ENCODE measurements at places on chromosomes 7 and 10. TPM values are rescaled to one million over a fixed set of nuclear protein-coding genes. Genes with fewer than 3 reads are reported as not detected.

- DNase-seq: no peak
Observed at GRCh38 chr10:118501171-118501570, 94.3 kb downstream of the PRLHR start.

- peak; percentile 95 for DNase-seq
Observed at GRCh38 chr7:116354171-116354545, 143.8 kb downstream of the TES start.

GRCh38 chr10:49068209-49068608 is 47.1 kb downstream of the VSTM4 start:
- DNase-seq: no peak

GRCh38 chr10:36341471-36341870 is 699.4 kb upstream of the FZD8 start:
- no peak for DNase-seq

- DNase-seq: peak; percentile 2
Observed at GRCh38 chr7:110839866-110840265, 251.1 kb upstream of the LRRN3 start.

DNA sequence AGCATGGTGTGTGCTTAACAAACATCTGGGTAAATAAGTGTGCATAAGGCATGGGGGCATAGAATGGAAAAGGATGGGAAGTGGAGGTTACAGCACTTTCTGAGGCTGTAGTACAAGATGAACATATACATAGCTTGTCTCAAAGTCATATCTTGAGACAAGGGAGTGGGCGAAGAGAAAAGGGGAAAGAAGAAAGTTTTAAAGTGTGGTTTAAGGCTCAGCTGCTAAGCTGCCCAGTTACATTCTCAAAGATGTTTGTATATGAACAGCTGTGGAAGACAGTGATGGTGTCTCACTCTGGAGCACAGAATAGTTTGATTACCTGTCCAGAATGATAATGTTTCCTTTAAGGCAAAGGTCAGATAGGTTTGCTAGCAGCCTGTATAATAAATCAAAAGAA is 61.9 kb upstream of the LANCL2 start:
- no peak for DNase-seq

DNA sequence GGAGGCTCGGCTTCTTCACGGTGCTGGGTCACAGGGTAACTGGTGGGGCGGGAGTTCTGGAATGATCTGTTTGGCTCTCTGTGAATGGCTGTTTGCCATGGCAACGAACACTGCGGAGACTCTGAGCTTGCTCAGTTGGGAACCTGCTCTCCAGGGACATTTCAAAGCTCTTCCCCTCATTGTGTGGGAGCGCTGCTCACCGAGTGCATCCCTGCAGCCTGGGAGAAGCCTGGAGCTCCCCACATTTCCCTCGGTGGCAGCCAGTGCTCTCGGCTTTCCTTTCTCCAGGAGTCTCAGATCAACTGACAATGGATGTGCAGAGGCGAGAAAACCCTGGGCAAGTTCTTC is 57.6 kb upstream of the CACUL1 start:
- no peak for DNase-seq

GRCh38 chr10:91987397-91988037 is 63.9 kb downstream of the BTAF1 start:
- no peak for DNase-seq

GRCh38 chr7:156654511-156655234 is 14.1 kb downstream of the RNF32 start:
- DNase-seq: no peak

Gene FBXL13
- 2.8 TPM for total RNA-seq

GRCh38 chr7:98651760-98652159 is 34.7 kb downstream of the NPTX2 start:
- DNase-seq: no peak

DNA sequence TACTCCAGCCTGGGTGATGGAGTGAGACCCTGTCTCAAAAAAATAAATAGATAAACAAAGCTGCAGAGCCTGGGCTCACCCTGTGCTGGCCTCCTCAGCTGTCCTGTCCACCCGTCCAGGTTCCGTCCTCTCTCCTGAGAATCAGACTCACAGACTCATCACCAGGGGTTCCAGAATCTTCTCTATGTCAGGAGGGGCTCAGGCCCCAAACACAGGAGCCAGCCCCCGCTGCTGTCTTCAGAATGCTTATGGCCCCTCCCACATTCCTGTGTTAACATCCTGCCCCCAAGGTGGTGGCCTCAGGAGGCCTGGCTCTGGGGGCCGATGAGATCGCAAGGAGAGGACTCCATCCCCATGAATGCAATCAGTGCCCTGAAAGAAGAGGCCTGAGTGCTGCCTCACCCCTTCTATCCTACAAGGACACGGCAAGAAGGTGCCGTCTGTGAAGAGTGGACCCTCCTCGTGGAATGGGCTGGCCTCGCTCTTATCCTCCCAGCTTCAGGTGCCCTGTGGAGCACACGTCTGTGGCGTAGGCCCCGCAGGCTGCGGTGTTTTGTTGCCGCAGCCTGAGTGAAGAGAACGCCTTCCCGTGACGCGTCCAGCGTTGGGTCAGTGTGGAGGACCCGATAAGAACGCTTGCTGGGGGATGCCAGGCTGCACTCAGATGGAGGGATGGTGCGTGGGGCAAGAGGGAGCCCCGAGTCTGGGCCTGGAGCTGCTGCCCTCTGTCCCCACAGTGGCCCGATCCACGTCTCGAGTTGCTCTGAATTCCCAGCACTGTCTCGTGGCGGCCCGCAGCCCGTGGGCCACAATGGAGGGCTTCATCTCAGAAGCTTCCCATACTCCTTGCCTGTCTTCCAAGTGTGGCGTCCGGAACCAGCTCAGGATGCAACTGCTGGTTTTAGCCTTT is 77.1 kb downstream of the INPP5A start:
- DNase-seq: no peak

- DNase-seq: no peak
Observed at GRCh38 chr7:28165961-28166955, 14.3 kb downstream of the JAZF1 start.

Gene MIOS
- 50.0 TPM for total RNA-seq

Gene SPDYE18
- total RNA-seq: 0.59 TPM

GRCh38 chr10:24208661-24209431 is at the start of gene KIAA1217:
Gene KIAA1217 (plus strand): TSS chr10:24209138. CDS start chr10:24209194, 56 bp downstream.
- peak; percentile 84 for DNase-seq

DNA sequence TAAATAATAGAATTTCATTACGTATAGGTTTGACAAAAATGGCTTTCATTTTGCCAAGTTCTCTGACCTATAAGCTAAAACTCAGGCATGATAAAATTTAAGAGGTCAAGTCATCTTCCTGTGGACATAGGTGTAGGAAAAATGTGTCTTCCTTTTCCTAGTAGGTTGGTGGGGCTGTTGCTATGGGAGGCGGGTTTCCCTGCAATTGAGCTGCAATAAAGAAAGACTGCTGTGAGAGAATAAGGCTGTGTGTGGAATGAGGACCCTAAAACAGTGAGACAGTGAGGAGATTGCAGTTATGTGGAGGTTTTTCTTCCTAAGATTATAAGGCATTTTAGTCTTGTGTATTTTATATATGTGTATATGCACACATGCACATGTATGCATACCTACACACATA is 13.0 kb upstream of the SEMA3A start:
- DNase-seq: no peak

Gene PON1
- total RNA-seq: 0.10 TPM

Gene VENTX
- total RNA-seq: 0.20 TPM

DNA sequence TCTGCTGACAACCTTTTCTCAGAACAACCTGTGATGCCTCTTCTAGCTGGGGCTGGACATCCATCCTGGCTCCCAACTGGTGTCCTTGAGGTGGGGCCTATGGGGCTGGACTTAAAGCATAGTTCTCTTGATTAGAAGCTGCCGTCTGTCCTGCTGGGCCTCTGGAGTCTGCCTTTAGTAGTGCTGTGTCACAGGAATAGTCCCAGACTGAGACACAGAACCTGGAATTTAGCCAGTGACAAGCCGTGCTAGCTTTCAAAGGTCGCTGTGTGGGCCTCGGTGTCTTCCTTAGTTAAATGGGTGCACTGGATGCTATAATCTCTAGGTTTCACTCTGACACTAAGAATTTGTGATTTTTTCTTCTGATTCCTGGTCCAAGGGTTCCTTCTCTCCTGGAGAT is 41.2 kb downstream of the GPR141 start:
- DNase-seq: no peak

Gene NXPH1
- total RNA-seq: 0.10 TPM

Gene SYT15B
- total RNA-seq: 0.59 TPM

DNA sequence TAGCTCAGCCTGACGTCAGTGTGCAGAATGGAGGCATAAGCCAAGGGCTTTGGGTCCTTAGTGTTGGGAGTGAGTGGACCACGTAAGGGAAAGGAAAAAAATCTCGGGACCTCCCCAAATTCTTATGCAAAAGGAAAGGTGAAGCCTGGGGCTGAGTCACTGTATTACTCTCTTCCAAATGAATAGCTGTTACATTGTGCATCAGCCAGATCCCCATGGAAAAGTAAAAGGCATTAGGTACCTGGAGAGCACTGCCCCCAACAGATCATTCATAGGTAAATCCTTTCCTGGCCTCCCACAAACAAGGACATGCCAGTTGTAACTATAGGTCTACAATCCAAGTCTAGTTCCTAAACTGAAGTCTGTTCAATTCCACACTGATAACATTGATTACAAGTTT is 170.5 kb downstream of the C1GALT1 start:
- no peak for DNase-seq

Gene PRSS2
- total RNA-seq: not detected

Gene RPEL1
- total RNA-seq: not detected

DNA sequence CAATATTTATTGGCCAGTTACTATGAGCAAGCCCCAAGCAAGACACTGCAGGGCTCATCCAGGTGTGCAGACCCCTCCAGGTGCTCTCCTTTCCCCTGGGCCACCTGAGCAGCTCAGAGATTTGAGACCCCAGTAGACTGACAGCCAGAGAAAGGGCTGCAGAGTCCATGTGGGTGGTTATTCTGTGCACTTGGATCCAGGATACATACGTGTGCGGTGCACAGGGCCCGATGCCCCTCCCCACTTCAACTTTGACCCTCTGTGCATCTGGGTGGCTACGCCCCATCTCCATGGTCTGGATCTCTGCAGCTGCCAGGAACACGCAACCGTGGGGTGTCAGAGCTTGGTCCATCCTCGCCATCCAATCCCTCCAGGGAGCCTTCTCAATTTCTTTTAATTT is 72.9 kb downstream of the MKI67 start:
- DNase-seq: no peak

Gene FOXI2
- 0.20 TPM for total RNA-seq

Gene AKR1C3
- 2.6 TPM for total RNA-seq

Gene OR6V1
- not detected for total RNA-seq

DNA sequence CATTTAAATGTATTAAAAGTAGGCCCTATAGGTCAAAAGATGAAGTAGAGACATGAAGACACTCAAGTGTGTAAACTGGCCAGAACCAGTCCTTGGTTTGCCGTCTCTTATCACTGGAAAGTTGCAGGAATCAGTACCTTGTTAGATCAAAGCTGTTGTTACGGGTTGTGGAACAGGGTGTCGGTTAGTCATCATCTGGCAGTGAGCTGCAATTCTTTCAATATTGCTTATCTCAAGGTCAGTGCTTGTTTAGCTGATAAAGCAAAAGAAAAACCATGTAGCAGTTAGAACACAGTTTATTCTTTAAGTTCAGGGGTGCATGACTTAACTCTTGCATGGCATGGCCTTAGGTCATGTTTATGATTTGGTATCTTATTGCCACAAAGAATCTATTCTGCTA is 10.0 kb upstream of the SLC13A1 start:
- no peak for DNase-seq

Gene NME8
- total RNA-seq: 0.79 TPM

Gene CYP3A4
- 2.6 TPM for total RNA-seq

DNA sequence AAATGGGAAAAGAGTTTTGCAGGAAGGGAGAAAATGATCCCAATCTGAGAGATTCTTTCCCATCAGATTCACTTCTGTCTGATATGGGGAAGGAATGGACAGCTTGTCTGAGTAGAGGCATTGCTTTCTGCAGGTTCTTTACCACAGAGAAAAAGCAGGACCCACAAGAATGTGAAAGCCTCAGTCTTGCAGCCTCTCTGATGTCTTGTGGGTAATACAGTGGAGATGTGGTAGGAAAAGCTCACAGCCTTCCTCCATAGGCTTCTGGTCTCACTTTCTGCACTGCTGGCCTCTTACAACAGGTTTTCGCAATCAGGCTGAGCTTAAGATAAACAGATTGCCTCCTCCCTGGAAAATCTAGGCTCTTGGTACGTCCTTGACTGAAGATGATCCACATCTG is 551 bp downstream of the IFIT1 start:
- peak; percentile 57 for DNase-seq

- DNase-seq: no peak
Observed at GRCh38 chr7:18655912-18656311, 160.4 kb downstream of the HDAC9 start.

- DNase-seq: no peak
Observed at GRCh38 chr7:25996006-25996408, 156.0 kb upstream of the NFE2L3 start.

GRCh38 chr7:98222533-98223195 is 11.4 kb downstream of the BHLHA15 start:
- no peak for DNase-seq

DNA sequence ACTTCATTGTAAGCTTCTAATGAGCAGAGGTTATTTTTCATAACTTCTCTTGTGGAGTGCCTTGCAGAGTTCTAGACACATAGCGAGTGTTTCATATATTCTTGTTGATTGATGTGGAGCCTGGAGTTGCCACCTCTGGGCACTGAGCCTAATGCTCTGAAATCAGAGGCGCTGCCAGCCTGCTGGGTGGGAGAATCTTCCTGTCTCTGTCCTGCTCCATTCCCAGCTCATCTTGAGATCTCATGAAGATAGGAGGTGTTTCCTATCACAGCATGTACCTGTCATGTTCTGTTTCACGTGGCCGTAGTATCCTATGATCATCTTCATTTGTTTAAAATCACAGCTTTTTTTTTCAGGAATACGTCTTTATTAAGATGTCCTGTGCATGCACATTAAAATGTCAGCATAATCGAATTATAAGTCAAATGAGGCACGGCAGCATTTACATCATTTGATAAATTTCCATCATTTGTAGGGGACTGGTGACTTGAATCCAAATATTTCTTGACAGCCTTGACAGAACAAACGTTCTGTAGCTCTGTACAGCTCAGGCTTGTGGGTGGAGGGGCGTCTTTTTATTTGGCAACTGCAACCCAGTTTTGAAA is 393.0 kb downstream of the PHTF2 start:
- no peak for DNase-seq

DNA sequence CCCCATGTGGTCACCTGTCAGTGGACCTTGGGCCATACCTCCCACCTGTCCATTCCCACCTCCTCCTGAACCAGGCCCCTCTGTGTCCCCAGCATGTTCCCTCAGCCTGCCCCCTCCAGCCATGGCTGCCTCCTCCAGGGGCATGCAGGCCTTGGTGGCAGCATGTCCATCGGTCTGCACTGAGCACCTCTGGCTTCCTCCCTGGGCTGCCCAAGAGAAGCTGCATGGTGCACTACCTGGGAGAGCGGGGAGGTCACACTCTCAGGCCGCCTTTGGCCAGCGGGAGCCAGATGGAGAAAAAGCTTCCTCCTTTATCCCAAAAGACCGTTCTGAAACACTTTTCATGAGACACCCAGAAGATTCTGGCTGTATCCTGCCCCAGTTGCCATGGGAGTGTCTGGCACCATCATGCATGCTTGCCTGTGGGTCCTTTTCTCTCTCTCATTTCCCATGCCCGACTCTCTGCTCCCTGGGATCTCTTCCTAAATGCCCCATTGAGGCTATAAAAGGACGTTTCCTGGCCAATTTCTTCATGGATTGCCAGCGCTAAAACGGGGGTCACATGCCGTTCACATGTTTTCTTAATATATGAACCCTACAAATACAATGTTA is 45.5 kb upstream of the MGMT start:
- no peak for DNase-seq

Gene SORBS1
- 33.7 TPM for total RNA-seq

Gene CHN2
- 9.1 TPM for total RNA-seq

GRCh38 chr7:99106821-99107241 is 37.1 kb downstream of the SMURF1 start:
- DNase-seq: no peak

Gene IL2RA
- 0.30 TPM for total RNA-seq

GRCh38 chr7:72080865-72081510 is 331.1 kb downstream of the CALN1 start:
- DNase-seq: no peak
